ENCODE measurements at places on chromosomes 11 and 22. TPM values are rescaled to one million over a fixed set of nuclear protein-coding genes. Genes with fewer than 3 reads are reported as not detected.
A peak's percentile ranks its signal among the peaks of the same experiment; 100 is the strongest.

DNA sequence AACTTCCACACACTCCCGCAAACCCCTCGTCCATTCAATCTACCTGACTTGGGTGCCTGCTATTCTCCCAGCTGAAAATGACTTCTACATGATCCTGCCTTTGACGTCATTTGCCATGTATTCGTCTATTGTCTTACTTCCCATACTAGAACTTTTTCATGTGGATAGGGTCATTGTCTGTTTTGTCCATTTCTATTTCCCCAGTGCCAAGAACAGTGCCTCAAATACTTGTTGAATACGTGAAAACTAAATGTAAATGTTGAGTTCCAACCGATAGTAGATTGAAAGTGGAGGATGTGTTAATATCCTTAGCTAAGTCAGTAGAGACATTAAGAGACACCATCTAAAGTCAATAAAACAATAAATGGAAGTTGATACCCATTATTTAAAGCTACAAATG, 935 bp downstream of the TRIM68 start:
- H3K4me1 ChIP-seq, result peaks cover 20% of the 10 kb centered on the region
- peak overlapping the region; percentile 75 for H3K4me3 ChIP-seq
- DNase-seq, result no peak
- H3K27ac ChIP-seq, result peak overlapping the region; percentile 90
- H3K36me3 ChIP-seq, result peaks cover 32% of the 10 kb centered on the region
- no peaks in the 10 kb centered on the region for H3K27me3 ChIP-seq

DNA sequence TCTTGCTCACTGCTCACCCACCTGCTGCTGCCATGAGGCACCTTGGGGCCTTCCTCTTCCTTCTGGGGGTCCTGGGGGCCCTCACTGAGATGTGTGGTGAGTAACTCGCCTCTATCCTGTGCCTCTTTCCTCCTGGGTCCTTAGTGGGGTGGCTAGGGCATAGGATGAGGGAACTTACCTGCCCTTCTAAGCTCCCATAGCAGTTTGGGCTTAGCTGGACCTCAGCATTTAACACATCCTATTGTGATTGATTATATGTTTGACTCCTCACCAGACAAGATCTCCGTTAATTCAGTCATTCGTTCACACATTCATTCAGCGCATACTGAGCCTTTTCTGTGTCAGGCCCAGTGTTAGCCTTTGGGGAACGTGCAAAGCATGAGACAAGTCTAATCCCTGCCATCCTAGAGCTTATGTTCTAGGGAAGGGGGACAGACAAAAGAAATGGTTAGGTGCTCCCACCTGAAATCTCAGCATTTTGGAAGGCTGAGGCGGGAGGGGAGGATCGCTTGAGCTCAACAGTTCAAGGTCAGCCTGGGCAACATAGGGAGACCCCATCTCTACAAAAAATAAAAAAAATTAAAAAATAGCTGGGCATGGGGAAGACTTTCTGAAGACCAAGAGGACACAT, 441 bp downstream of the TCN2 start:
- H3K27ac ChIP-seq, result peak overlapping the region; percentile 86
- H3K4me3 ChIP-seq, result peak overlapping the region; percentile 79
- no peaks in the 10 kb centered on the region for H3K27me3 ChIP-seq
- peaks cover 17% of the 10 kb centered on the region for H3K36me3 ChIP-seq
- H3K4me1 ChIP-seq, result peaks cover 43% of the 10 kb centered on the region

GRCh38 chr11:113587308-113587739, 112.1 kb upstream of the DRD2 start:
- no peaks in the 10 kb centered on the region for H3K36me3 ChIP-seq
- no peaks in the 10 kb centered on the region for H3K27me3 ChIP-seq
- DNase-seq, result no peak
- no peak overlapping the region for H3K4me3 ChIP-seq
- no peak overlapping the region for H3K27ac ChIP-seq

DNA sequence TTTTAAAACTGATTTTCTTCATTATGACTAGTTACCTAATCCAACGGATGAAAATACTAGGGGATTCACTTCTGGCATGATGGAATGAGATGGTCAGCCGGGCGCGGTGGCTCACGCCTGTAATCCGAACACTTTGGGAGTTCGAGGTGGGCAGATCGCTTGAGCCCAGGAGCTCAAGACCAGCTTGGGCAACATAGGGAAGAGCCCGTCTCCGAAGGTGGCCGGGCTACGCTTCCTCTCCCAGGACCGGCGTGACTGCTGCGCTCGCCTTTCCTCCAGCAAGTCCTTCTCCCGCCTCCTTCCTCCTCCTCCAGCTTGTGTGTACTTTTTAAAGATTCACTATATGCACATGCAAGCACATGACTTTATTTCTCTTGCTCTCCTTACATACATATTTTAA, 505.4 kb upstream of the CCDC90B start:
- no peak overlapping the region for H3K4me3 ChIP-seq
- no peaks in the 10 kb centered on the region for H3K36me3 ChIP-seq
- H3K27ac ChIP-seq, result no peak overlapping the region
- DNase-seq, result no peak

GRCh38 chr11:92295175-92296137, 70.8 kb downstream of the FAT3 start:
- H3K4me1 ChIP-seq, result no peaks in the 10 kb centered on the region
- H3K4me3 ChIP-seq, result no peak overlapping the region
- no peaks in the 10 kb centered on the region for H3K36me3 ChIP-seq
- no peak overlapping the region for H3K27ac ChIP-seq
- DNase-seq, result no peak
- H3K27me3 ChIP-seq, result no peaks in the 10 kb centered on the region

GRCh38 chr11:23123753-23124152, 263.5 kb upstream of the CCDC179 start:
- no peaks in the 10 kb centered on the region for H3K4me1 ChIP-seq
- no peak overlapping the region for H3K4me3 ChIP-seq
- no peaks in the 10 kb centered on the region for H3K36me3 ChIP-seq
- no peak overlapping the region for H3K27ac ChIP-seq
- DNase-seq, result no peak
- no peaks in the 10 kb centered on the region for H3K27me3 ChIP-seq

- DNase-seq, result no peak
- no peak overlapping the region for H3K27ac ChIP-seq
- no peaks in the 10 kb centered on the region for H3K27me3 ChIP-seq
Measured at GRCh38 chr11:85165819-85166218, 461.3 kb downstream of the DLG2 start.

GRCh38 chr22:49179886-49180682, 647.6 kb downstream of the BRD1 start:
- H3K4me3 ChIP-seq, result no peak overlapping the region
- H3K27ac ChIP-seq, result no peak overlapping the region
- DNase-seq, result peak; percentile 35
- H3K27me3 ChIP-seq, result peaks cover 38% of the 10 kb centered on the region
- no peaks in the 10 kb centered on the region for H3K4me1 ChIP-seq

DNA sequence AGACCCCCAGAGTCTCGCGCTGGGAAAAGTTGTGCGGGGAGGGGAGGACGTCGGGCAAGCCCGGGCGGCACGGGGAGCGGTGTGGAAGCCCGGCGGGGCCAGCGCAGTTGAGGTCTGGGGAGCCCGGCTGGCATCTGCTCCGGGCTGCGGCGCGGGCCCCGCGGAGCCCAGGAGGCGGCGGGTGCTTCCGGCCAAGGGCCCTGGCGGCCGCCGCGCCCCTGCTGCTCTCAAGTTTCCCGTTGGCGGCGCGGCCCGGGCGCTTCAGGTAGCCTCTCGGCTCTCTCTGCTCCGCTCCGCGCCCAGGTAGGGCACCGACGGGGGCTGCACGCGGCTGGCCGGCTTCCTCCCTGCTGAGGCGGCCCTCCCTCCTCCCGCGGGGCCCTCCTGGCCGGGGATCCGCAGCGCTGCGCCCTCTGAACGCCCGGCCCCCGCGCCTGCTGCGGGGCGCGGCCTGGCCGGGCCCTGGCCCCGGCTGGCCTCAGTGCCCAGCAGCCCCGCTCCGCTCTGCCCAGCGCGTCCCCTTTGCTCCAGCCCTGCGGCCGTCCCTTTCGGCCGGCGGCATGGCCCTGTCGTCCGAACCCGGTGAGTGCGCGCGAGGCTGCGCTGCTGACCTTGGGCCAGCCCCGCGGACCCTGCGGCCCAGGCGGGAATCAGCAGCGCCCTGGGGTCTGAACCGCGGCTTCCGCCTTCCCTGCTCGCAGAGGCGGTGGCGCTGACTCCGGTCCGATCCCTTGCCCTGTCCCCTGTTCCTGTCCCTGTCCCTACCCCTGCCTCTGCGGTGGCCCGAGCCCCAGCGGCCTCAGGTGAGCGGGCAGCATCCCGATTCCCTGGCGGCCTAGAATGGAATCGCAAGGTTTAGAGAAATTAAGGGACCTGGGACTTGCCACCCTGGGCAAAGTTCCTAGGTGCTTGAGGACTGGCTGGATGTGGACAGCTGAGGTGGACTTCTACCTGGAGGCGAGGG, 4.3 kb upstream of the AMPD3 start:
- H3K4me3 ChIP-seq, result peak overlapping the region; percentile 65
- H3K27ac ChIP-seq, result peak overlapping the region; percentile 84
- peaks cover 13% of the 10 kb centered on the region for H3K4me1 ChIP-seq
- H3K36me3 ChIP-seq, result no peaks in the 10 kb centered on the region

DNA sequence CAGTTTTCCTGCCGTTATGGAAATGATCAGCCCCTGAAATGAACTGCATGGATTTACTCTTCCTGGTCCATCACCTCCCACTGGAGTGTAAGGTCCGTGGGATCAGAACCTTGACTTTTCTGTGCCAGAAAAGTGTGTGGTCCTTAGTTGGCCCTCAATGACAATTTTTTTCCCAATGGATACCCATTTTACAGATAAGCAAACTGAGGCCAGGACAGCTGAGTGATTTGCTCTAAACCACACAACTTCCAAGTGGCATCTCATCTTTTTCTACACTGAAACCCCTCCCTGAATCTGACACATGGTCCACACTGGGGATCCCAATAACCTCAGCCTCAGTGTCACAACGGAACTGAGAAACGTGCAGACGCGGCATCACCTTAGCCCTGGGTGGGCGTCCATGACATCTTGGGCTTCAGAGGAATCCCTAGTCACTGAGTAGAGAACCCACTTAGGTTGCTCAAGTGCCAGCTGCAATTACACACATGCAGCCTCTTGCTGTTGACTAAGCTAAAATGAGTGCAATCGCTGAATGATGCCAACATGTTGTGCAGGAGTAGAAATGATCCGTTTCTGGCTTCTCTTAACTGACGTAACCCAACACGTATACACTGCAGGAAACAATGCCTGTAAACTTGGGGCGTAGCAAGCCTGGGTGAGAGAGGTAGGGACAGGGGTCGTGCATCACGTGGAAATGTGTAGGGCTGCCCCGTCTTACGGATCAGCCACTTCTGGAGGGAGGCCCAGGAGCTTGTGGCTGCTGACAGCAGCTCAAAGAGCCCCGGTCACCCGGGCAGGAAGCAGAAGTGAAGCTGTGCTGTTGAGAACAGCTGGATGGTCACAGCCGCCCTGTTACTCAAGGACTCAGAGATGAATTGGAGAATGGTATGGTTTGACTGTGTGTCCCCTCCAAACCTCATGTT, 136.3 kb downstream of the SHANK2 start:
- no peaks in the 10 kb centered on the region for H3K4me1 ChIP-seq
- H3K4me3 ChIP-seq, result no peak overlapping the region
- no peaks in the 10 kb centered on the region for H3K36me3 ChIP-seq
- H3K27ac ChIP-seq, result no peak overlapping the region
- no peaks in the 10 kb centered on the region for H3K27me3 ChIP-seq

- H3K4me1 ChIP-seq, result peaks cover 10% of the 10 kb centered on the region
- no peaks in the 10 kb centered on the region for H3K27me3 ChIP-seq
- H3K27ac ChIP-seq, result no peak overlapping the region
- H3K4me3 ChIP-seq, result no peak overlapping the region
Measured at GRCh38 chr11:86696004-86696403, 23.6 kb upstream of the ME3 start.

DNA sequence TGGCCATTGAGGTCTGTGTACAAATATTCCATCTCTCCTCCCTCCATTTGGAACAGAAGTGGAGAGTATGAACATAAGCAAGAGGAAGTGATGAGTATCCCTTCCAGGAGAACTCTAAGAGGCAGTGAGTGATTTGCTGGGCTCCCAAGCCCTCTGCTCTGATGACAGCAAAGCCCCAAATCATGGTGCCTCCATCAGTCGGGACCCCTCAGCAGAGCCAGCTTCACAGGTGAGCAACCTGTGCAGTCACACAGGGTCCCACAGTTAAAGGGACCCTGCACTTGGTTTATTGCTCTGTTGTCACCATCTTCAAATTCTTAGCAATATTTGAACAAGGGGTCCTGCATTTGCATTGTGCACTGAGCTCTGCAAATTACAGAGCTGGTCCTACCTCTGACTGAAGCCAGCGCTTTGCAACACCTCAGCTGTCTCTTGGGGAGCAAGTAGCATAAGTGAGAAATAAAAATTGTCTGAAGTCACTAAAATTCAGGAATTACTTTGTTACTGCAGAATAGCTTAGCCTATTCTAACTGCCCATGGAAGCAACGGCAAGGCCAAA, 466.4 kb downstream of the MN1 start:
- DNase-seq, result no peak
- H3K36me3 ChIP-seq, result no peaks in the 10 kb centered on the region
- H3K4me1 ChIP-seq, result peaks cover 9% of the 10 kb centered on the region
- no peak overlapping the region for H3K4me3 ChIP-seq
- H3K27ac ChIP-seq, result no peak overlapping the region

GRCh38 chr11:3936517-3936916, 81.1 kb downstream of the STIM1 start:
- H3K27ac ChIP-seq, result no peak overlapping the region
- H3K27me3 ChIP-seq, result no peaks in the 10 kb centered on the region
- peaks cover 16% of the 10 kb centered on the region for H3K4me1 ChIP-seq
- DNase-seq, result no peak

DNA sequence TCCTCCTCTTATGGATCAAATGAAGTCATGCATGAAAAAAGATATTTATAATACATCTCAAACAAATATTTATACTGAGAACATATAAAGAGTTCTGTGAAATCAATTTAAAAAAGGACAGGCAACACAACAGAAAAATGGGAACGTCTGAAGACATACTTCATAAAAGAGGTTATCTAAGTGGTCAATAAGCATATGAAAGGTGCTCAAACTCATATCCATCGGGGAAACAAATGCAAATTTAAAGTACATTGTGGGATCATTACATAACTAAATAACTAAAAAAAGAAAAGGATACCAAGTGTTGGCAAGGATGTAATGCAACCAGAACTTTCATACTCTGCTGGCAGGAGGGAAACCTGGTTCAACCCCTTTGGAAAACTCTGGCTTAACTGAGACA, 22.3 kb downstream of the TPST2 start:
- no peak overlapping the region for H3K4me3 ChIP-seq
- H3K4me1 ChIP-seq, result peaks cover 65% of the 10 kb centered on the region
- no peak for DNase-seq
- no peaks in the 10 kb centered on the region for H3K27me3 ChIP-seq

DNA sequence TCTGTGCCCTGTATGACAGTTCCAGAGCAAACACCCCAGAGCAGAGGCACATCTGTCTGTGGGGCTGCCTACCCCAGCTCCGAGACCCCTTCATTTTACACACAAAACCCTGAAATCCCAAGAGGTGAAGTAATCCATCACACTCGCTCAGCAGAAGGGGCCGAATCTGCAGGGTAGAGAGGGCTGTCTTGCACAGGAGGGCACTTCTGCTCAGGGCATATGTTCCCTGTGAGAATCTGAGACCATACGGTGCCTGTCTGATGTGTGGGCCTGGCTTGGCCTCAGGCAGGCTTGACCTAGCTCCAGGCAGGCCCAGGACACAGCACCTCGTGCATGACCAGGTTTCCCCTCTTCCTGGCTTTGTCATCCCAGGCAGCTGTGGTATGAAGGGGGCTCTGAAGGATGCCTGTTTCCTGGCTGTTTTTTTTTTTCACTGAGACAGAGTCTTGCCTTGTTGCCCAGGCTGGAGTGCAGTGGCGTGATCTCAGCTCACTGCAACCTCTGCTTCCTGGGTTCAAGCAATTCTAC, 37.2 kb downstream of the GRIK4 start:
- H3K27me3 ChIP-seq, result no peaks in the 10 kb centered on the region
- H3K27ac ChIP-seq, result peak overlapping the region; percentile 53
- DNase-seq, result no peak
- H3K4me3 ChIP-seq, result no peak overlapping the region

Gene KRTAP5-10
- not detected for total RNA-seq

Gene NTM
- total RNA-seq, result 2.3 TPM

Gene IL18
- total RNA-seq, result 48.7 TPM

Gene PGA5
- total RNA-seq, result 0.32 TPM

All from lower lobe of right lung (tissue), 2 donors.